ENCODE measurements at places on chromosomes 2 and 18. TPM values are rescaled to one million over a fixed set of nuclear protein-coding genes. Genes with fewer than 3 reads are reported as not detected.

KRTCAP3 gene
- 13.3 TPM for total RNA-seq

ATAD2B gene
- 17.2 TPM for total RNA-seq

SLC4A5 gene
- under 0.01 TPM for total RNA-seq

ATF2 gene
- total RNA-seq, result 40.0 TPM

NEURL3 gene
- total RNA-seq, result not detected

SIGLEC15 gene
- not detected for total RNA-seq

PPIG gene
- total RNA-seq, result 33.8 TPM

NOL4 gene
- not detected for total RNA-seq

COQ10B gene
- total RNA-seq, result 35.1 TPM

CD8B2 gene
- not detected for total RNA-seq

ANKRD30B gene
- not detected for total RNA-seq

DNAJC10 gene
- total RNA-seq, result 153 TPM

LOXL3 gene
- total RNA-seq, result 0.34 TPM

TFPI gene
- 1.0 TPM for total RNA-seq

AGXT gene
- total RNA-seq, result not detected

FAM228A gene
- not detected for total RNA-seq

DCC gene
- total RNA-seq, result not detected

CERKL gene
- 0.36 TPM for total RNA-seq

TMEM178A gene
- 0.28 TPM for total RNA-seq

RAX gene
- total RNA-seq, result not detected

MPV17 gene
- 44.1 TPM for total RNA-seq

MARS2 gene
- total RNA-seq, result 18.4 TPM

ERBB4 gene
- total RNA-seq, result not detected

IL1F10 gene
- 0.34 TPM for total RNA-seq

KCTD18 gene
- 30.4 TPM for total RNA-seq

COL4A3 gene
- not detected for total RNA-seq

LINC00305 gene
- total RNA-seq, result not detected

All from nasal cavity respiratory epithelium epithelial cell of viscerocranial mucosa (primary cell).